ENCODE measurements at places on chromosomes 4 and X.

DNA sequence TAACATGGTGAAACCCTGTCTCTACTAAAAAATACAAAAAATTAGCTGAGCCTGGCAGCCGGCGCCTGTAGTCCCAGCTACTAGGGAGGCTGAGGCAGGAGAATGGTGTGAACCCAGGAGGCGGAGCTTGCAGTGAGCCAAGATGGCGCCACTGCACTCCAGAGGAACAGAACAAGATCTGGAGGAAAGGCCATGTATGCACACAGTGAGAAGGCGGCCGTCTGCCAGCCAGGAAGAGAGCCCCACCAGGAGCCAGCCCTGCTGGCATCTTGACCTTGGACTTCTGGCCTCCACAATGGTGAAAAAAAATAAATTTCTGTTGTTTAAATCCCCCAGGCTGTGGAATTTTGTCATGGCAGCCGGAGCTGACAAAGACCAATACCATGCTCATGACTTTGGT, 28.2 kb upstream of the MSX1 start:
- no peaks in the 10 kb centered on the region for H3K27me3 ChIP-seq
- H3K27ac ChIP-seq = no peak overlapping the region
- H3K4me3 ChIP-seq = no peak overlapping the region

DNA sequence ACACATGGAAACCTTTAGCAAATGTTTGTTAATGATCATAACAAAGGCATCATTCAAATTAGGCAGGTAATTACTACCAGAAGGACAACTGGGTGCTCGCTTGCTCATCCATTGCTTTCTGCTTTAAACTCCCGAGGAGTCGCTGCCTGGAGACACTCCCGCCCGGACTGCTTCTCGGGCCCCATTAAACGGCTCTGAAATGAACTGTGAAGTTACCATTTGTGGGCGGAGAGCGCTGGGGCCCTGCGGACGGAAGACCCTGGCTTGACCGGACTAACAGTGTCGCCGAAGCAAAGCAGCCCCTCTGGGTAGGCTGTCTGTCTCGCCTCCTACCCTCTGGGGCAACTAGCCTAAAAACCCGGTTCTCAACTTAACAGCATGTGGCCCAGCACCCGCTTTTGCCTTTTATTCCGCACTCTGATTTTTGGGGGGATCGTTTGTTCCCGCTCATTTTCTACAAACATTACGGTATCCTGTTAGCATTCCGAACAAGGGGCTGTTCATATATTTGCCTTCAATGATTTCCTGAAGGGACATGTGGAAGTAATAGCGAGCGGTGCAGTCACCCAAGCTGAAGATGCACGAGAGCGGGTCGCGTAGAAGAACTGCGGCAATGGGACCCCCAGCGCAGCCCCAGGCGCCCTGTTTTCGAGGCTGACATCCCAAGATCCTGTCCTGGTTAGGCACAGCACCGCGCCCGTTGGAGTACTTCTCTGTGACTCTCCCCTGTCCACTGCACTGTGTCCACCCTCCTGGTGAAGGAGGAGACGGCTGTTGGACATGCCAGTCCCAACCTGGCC, 1.6 kb upstream of the PDGFRA start:
- no peaks in the 10 kb centered on the region for H3K36me3 ChIP-seq
- no peak overlapping the region for H3K4me3 ChIP-seq
- H3K4me1 ChIP-seq = peaks cover 24% of the 10 kb centered on the region
- peaks cover 88% of the 10 kb centered on the region for H3K27me3 ChIP-seq
- H3K27ac ChIP-seq = no peak overlapping the region

- no peak overlapping the region for H3K4me3 ChIP-seq
- no peaks in the 10 kb centered on the region for H3K4me1 ChIP-seq
- H3K27ac ChIP-seq = no peak overlapping the region
- H3K36me3 ChIP-seq = no peaks in the 10 kb centered on the region
- no peak for DNase-seq
These were observed 7.4 kb downstream of the LPAR4 start for GRCh38 chrX:78754917-78755316.

DNA sequence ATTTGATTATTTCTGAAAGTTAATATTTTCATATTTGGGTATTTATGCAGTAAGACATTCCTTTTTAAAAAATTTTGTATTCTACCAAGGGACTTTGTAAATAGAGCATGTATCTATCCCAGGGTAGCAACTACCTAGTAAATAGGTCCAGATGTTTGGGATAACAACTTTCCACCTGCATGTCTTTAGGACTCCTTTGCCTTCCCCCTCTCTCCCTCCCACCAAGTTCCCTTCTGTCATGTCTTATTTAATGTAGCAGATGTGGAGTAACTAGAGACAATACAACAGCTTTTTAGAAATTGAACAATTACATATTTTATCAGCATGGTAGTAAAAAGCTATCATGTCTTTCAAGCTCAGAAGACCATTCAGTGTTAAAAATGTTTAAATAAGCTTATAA, 821.0 kb downstream of the C4orf33 start:
- DNase-seq = no peak
- no peak overlapping the region for H3K4me3 ChIP-seq
- no peaks in the 10 kb centered on the region for H3K36me3 ChIP-seq
- no peak overlapping the region for H3K27ac ChIP-seq
- H3K4me1 ChIP-seq = no peaks in the 10 kb centered on the region

DNA sequence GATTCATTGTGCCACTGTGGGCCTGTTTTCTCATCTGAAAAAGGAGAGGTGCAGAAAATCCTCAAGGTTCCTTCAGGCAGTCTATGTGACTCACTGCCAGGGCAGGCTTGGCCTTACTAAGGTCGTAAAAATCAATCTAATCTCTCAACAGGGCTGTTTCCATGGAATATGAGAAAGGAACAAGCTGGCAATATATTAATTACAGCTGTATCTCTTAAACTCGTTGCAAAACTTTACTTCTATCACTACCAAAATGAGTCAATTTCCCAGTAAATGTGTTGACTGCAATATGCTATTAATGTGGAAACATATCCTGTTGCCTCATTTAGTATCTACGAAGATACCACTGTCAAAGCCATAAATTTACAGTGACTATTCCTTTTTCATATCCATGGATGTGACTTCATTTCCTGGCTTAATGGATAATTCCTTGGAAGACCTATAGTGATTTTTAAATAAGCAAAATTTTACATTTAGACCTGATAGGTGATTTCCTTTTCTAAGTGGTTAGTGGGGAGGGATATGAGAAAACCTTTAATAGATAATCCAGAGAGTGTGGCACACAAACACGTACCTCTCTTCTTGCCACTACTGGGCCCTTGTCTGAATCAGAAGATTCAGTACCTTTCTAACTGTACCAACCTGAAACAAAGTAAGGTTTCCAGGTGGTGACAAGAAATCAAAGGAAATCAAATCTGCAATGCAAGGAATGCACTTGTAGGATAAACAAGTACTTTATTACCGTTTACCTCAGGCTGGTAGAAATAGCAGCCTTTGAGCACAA, 127.4 kb upstream of the FTHL17 start:
- H3K27ac ChIP-seq = no peak overlapping the region
- no peaks in the 10 kb centered on the region for H3K36me3 ChIP-seq
- DNase-seq = no peak
- no peaks in the 10 kb centered on the region for H3K27me3 ChIP-seq
- H3K4me3 ChIP-seq = no peak overlapping the region
- no peaks in the 10 kb centered on the region for H3K4me1 ChIP-seq

Data from T-cell (primary cell).